ENCODE measurements at places on chromosomes 4 and X.

DNA sequence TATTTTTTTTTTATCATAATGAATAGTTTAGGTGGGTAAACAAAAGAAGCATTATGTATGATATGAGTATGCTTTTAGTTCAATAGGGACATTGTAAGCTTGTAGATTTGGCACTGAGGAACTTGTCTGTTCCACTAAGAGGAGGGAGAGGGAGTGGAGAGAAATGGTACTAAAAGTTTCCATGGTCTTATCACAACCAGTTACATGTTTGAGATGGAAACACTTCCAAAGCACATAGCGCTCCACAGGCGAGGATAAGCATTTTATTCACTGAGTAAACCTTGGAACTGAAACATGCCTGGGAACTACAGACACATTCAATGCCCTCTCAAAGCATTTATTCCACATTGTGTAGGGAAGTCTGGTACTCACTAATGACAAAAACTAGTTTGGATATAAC, 15.5 kb downstream of the MYOZ2 start:
- no peak for DNase-seq

GRCh38 chr4:6732441-6733357, 16.7 kb downstream of the BLOC1S4 start:
- DNase-seq = peak; percentile 56

DNA sequence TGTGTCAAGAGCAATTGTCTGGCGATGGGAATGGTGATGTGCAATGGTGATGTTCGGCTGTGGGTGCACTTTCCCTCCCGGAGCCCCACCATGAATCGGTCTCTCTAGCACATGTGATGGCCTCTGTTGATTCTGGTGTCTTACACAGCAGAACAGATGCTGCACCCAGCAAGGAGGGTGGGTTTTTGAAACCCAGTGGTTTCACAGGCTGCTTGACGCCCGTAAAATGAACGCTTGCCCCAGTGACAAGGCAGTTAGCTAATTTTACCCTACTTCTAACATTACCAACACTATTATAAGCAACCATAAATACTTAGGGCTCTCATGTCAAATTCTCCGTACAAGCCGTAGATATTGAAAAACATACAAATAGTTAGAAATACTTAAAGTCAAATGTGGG, 5.9 kb upstream of the ANOS1 start:
- no peak for DNase-seq

GRCh38 chr4:154985673-154986072, 204.6 kb downstream of the RBM46 start:
- DNase-seq = no peak

- peak; percentile 47 for DNase-seq
These were observed 102.7 kb upstream of the DHX15 start for GRCh38 chr4:24686866-24687692.

GRCh38 chr4:168631241-168632162, 134.7 kb downstream of the PALLD start:
- peak; percentile 85 for DNase-seq

Measured in H7 (cell line).